ENCODE measurements at places on chromosomes 4 and X. TPM values are rescaled to one million over a fixed set of nuclear protein-coding genes. Genes with fewer than 3 reads are reported as not detected.

- H3K4me3 ChIP-seq, result no peak overlapping the region
- DNase-seq, result no peak
- H3K27me3 ChIP-seq, result no peaks in the 10 kb centered on the region
- no peaks in the 10 kb centered on the region for H3K4me1 ChIP-seq
Observed at GRCh38 chrX:24575496-24575895, 71.7 kb downstream of the PCYT1B start.

- DNase-seq, result no peak
- H3K27me3 ChIP-seq, result no peaks in the 10 kb centered on the region
- H3K27ac ChIP-seq, result no peak overlapping the region
- H3K4me1 ChIP-seq, result no peaks in the 10 kb centered on the region
Observed at GRCh38 chr4:17328141-17328815, 183.6 kb downstream of the QDPR start.

GRCh38 chr4:34105311-34105710 is 2139.0 kb downstream of the ARAP2 start:
- H3K4me3 ChIP-seq, result no peak overlapping the region
- H3K36me3 ChIP-seq, result no peaks in the 10 kb centered on the region
- no peaks in the 10 kb centered on the region for H3K4me1 ChIP-seq
- no peaks in the 10 kb centered on the region for H3K27me3 ChIP-seq
- no peak for DNase-seq

DNA sequence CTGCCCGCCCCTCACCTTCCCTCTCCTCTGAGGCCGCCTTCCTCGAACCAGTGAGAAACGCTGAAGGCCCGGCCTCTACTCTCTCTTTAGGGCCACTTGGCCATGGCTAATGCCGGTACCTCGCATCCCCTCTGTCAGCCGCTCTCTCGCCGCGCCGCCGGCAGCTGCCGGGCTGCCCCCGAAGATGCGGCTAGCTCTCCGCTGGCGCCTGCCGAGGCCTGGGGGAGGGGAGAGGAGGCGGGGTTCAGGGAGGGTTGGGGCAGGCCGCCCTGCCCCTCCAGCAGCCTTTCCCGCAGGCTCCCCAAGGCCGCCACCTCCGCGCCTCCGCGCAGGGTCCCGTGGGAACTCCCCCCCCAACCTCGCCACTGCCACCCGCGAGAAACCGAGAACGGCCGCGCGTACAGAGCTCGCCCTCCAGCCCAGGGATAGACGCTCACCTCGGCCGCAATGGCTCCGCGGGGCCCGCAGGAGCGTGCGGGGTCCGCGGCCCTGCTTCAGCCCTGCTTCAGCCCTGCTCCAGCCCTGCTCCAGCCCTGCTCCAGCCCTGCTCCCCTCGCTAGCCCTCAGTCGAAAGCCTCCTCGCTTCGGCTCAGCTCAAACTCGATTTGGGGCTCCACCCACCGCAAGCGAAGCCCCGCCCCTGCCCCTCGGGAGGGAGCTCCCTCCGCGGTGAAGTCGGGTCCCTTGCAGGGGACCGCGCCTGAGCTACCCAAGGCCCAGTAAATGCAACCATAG is at the start of gene HUWE1:
Gene HUWE1 (minus strand): TSS at position 569 of the 735 bp plus-strand sequence. CDS start 32,612 bp downstream, outside the sequence.
- H3K36me3 ChIP-seq, result peaks cover 5% of the 10 kb centered on the region
- H3K27me3 ChIP-seq, result no peaks in the 10 kb centered on the region
- peaks cover 12% of the 10 kb centered on the region for H3K4me1 ChIP-seq
- DNase-seq, result peak; percentile 86

DNA sequence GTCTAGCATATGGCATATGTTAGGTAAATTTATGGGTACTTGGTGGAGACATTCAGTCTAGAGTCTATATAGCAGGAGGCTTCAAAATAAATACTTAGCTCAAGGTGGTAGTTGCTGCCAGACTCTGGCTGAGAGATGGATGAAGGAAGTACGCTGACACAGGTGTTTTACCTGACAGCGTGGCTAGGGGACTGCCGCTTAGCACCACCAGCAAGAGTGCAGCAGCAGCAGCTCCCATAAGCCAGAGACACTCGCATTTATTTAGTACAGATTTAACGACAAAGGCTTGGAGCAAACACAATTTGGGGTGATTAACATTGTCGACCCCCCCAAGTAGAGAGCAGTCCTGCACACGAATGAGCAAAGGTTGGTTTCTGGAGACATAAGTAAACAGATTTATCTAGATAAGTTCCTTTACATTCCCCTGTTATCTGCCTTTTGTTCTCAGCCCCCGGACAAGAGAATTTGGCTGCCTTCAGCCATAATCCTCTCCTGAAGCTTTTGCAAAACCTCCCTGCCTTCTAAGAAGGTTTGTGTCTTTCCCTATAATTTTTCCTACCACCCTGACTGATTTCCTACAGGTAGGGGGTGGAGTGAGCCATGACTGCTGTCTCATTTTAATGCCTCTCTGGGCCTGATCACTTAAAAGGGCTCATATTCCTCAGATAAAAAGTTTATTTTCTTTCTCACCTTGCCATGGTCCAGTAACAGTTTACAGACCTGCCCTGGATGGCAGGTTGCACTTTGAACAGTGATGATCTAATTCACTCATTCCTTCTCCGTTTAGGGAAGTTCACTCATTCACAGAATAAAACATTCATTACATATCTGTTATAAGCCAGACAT is 64.6 kb downstream of the RHOH start:
- peaks cover 38% of the 10 kb centered on the region for H3K4me1 ChIP-seq
- DNase-seq, result peak; percentile 48
- no peak overlapping the region for H3K27ac ChIP-seq
- H3K27me3 ChIP-seq, result no peaks in the 10 kb centered on the region

Gene MID1
- total RNA-seq, result not detected

Gene CLIC2
- total RNA-seq, result 0.20 TPM

GRCh38 chr4:128812442-128813235 is 3.1 kb downstream of the JADE1 start:
- H3K4me1 ChIP-seq, result peaks cover 16% of the 10 kb centered on the region
- H3K27ac ChIP-seq, result peak overlapping the region; percentile 84
- H3K4me3 ChIP-seq, result peak overlapping the region; percentile 86
- H3K27me3 ChIP-seq, result no peaks in the 10 kb centered on the region
- DNase-seq, result peak; percentile 64
- peaks cover 3% of the 10 kb centered on the region for H3K36me3 ChIP-seq

DNA sequence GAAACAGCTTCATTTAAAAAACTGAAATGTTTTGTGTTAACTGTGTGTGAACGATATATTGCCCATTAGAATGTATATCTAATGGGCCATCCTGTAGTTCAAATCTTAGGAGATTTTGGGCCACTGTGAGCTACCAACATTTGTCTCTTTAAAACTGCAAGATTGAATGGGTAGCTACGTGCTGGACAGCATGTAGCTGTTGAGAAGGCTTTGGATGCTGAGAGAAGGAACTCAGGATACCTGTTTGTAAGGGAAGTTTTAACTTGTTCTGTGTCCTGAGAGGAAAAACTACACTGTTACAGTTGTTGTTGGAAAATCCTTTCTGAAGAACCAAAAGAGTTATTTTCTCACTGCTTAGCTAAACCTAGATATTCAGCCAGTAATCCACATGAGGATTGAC is 45.9 kb downstream of the PDLIM5 start:
- no peak overlapping the region for H3K4me3 ChIP-seq
- H3K27me3 ChIP-seq, result no peaks in the 10 kb centered on the region
- no peak for DNase-seq
- H3K36me3 ChIP-seq, result no peaks in the 10 kb centered on the region
- no peak overlapping the region for H3K27ac ChIP-seq
- no peaks in the 10 kb centered on the region for H3K4me1 ChIP-seq

- no peaks in the 10 kb centered on the region for H3K27me3 ChIP-seq
- H3K4me1 ChIP-seq, result no peaks in the 10 kb centered on the region
- H3K4me3 ChIP-seq, result no peak overlapping the region
- H3K27ac ChIP-seq, result no peak overlapping the region
- H3K36me3 ChIP-seq, result no peaks in the 10 kb centered on the region
Observed at GRCh38 chr4:71992571-71993312, 39.1 kb upstream of the NPFFR2 start.

DNA sequence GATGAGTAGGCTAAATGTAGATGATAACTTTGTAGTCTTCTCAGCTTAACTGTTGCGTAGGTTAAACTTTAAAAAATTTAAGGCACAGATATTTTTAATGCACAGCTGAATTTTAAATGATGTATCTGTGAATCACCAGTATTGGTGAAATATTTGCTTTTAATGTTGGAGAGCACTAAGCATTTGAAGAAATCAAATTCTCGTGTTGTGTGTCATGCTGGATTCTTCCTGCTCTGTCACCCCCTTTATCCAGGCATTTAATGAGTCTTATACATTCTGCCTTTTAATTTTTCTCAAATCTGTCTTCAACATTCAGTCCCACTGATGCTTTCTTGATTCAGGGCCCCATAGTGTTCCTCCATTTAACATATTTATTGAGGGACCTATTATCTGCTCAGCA is 76.7 kb downstream of the SLC4A4 start:
- H3K36me3 ChIP-seq, result no peaks in the 10 kb centered on the region
- no peaks in the 10 kb centered on the region for H3K4me1 ChIP-seq
- H3K4me3 ChIP-seq, result no peak overlapping the region

- H3K27ac ChIP-seq, result no peak overlapping the region
- DNase-seq, result no peak
- H3K4me3 ChIP-seq, result no peak overlapping the region
- H3K36me3 ChIP-seq, result no peaks in the 10 kb centered on the region
- no peaks in the 10 kb centered on the region for H3K27me3 ChIP-seq
Observed at GRCh38 chrX:74458736-74459135, 37.4 kb downstream of the SLC16A2 start.

- H3K4me1 ChIP-seq, result no peaks in the 10 kb centered on the region
- DNase-seq, result no peak
- no peak overlapping the region for H3K4me3 ChIP-seq
Observed at GRCh38 chrX:31706466-31706865, 634.6 kb upstream of the FTHL17 start.

Gene SRPX
- total RNA-seq, result not detected

GRCh38 chrX:35374116-35374515 is 424.0 kb upstream of the MAGEB16 start:
- no peak overlapping the region for H3K27ac ChIP-seq
- no peak for DNase-seq
- H3K4me1 ChIP-seq, result no peaks in the 10 kb centered on the region

Gene ADH7
- not detected for total RNA-seq

GRCh38 chrX:105567082-105567481 is 255.3 kb upstream of the NRK start:
- H3K27ac ChIP-seq, result no peak overlapping the region
- no peaks in the 10 kb centered on the region for H3K36me3 ChIP-seq
- H3K4me3 ChIP-seq, result no peak overlapping the region
- DNase-seq, result no peak
- no peaks in the 10 kb centered on the region for H3K27me3 ChIP-seq

- no peak overlapping the region for H3K27ac ChIP-seq
- no peaks in the 10 kb centered on the region for H3K27me3 ChIP-seq
- H3K4me3 ChIP-seq, result no peak overlapping the region
- no peaks in the 10 kb centered on the region for H3K36me3 ChIP-seq
- H3K4me1 ChIP-seq, result no peaks in the 10 kb centered on the region
- no peak for DNase-seq
Observed at GRCh38 chrX:125089761-125090445, 229.8 kb upstream of the TEX13C start.

Gene WDFY3
- total RNA-seq, result 6.0 TPM

GRCh38 chr4:144799486-144799885 is 153.5 kb downstream of the HHIP start:
- H3K4me3 ChIP-seq, result no peak overlapping the region
- H3K4me1 ChIP-seq, result no peaks in the 10 kb centered on the region
- H3K36me3 ChIP-seq, result no peaks in the 10 kb centered on the region

DNA sequence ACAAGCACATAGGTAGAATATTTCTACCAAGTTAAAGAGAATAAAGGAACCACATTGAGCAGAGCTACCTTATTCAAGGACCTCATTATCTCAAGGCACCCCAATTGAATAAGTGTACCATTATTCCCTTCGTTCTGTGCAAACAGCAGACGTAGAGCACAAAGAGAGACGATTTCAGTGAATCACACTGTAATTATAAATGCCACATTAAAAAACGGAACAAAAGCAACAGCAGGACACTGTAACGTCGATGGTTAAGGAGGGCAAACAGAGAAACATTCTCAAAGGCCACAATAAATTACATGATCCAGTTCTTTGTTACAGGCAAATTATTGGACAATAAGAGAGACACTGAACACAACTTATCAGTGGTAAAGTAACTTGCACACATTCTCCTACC is 644.1 kb upstream of the TENM3 start:
- no peaks in the 10 kb centered on the region for H3K4me1 ChIP-seq
- H3K4me3 ChIP-seq, result no peak overlapping the region
- no peaks in the 10 kb centered on the region for H3K27me3 ChIP-seq

DNA sequence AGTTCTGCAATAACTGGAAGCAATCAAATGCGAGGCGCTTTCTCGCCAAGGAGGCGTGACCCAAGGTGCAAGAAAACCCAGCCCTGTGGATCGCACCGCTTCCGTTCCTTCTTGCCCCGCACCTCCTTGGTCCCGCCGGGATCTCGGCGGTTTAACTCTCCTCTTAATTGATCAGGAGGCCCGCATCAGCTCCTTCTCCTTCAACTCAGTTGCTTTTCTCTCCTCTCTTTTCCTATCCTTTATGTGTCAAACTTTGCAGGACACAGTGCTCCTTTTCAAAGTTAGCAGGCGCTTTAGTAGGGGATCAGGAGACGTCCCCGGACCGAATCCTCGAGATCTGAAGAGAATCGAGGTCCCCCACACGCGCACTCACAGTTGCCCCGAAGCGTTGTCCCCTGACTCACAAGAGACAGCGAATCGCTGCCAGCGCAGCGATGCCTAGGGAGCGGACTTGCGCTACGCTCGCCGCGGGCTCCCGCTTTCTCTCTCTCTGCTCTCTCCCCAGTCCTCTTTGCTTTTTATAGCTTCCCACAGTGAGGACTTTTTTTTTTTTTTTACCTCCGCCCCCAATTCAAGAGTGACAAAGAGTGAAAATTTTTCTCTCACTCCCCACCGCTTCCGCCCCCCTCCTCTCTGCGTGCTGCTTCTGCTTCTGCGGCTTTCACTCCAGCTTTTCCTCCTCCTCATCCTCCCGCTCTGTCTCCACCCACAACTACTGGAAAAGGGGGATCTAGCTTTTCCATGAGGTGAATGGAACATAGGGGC is at the start of gene DKK2:
Gene DKK2 (minus strand): TSS at position 495 of the 765 bp plus-strand sequence. CDS start 722 bp downstream, outside the sequence.
- peak; percentile 5 for DNase-seq
- no peak within 1 kb of the TSS for H3K27ac ChIP-seq
- H3K4me1 ChIP-seq, result peaks cover 30% of the 10 kb centered on the region
- H3K4me3 ChIP-seq, result peak within 1 kb of the TSS; percentile 9

- H3K27ac ChIP-seq, result no peak overlapping the region
- peaks cover 38% of the 10 kb centered on the region for H3K27me3 ChIP-seq
- H3K36me3 ChIP-seq, result no peaks in the 10 kb centered on the region
- H3K4me3 ChIP-seq, result no peak overlapping the region
- no peak for DNase-seq
- no peaks in the 10 kb centered on the region for H3K4me1 ChIP-seq
Observed at GRCh38 chr4:185018834-185019455, 655 bp downstream of the HELT start.

- H3K4me1 ChIP-seq, result no peaks in the 10 kb centered on the region
- DNase-seq, result no peak
- no peaks in the 10 kb centered on the region for H3K27me3 ChIP-seq
- no peaks in the 10 kb centered on the region for H3K36me3 ChIP-seq
- no peak overlapping the region for H3K4me3 ChIP-seq
Observed at GRCh38 chrX:121642415-121642814, 595.0 kb downstream of the GLUD2 start.

Gene SORCS2
- 2.5 TPM for total RNA-seq

DNA sequence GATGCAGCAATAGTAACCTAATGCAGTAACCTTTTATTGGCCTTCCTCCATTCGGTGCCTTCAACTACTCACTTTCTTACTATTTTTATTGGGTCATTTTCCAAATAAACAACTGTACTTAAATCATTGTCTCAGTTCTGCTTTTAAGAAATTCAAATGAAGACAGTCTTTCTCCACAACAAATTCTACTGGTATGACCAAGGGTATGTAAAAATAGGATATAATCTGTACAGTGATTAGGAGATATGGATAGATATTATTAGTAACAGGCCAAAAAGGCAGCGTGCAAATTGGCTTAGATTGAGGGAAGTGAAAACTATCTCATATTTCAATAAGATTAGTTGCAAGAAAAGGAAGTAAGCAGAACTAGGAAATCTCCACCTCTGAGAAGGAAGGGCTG is 177.4 kb upstream of the PPP1R2C start:
- H3K36me3 ChIP-seq, result no peaks in the 10 kb centered on the region
- no peak for DNase-seq
